B cell (primary cell): ENCODE measurements at places on chromosomes 7 and 10.

- no peak for DNase-seq
These were observed 39.6 kb upstream of the PRKCQ start for GRCh38 chr10:6619660-6620059.

DNA sequence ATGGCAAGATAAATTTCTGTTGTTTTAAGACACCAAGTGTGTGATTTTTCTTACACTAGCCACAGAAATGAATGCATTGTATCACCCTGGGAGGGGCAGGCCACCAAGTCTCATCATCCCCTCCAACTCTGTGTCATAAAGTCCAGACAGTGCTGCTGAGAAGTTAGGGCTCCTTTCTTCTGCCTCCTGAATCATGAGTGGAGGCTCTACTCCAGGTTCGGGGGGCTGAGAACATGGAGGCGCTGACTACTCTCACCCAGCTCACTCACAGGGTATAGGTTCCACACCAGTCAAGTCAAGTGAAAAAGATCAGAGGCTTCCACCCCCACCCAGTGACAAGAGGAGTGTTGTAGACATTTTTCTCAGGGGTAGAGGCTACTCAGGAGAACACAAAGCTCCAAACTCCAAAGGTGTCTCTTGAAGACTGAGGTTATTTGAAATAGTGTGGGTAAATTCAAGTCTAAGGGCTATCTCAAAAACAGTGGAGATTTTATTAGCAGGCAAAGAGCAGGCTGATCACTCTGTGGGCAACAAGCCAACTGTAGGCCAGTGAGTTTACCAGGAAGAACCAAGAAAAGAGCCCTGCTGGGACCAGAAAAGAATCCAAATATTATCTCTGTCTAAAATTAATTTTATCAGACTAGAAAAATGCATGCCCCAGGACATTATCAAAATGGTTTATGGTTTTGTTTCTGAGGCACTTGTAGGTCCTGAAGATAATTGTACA is 118.6 kb upstream of the RET start:
- DNase-seq = no peak

- DNase-seq = no peak
These were observed 129.2 kb upstream of the FAM3C start for GRCh38 chr7:121525155-121525819.

- no peak for DNase-seq
These were observed 528.9 kb downstream of the CNTNAP2 start for GRCh38 chr7:146645383-146645976.

GRCh38 chr7:40656349-40656748 is 521.5 kb downstream of the SUGCT start:
- DNase-seq = no peak

- DNase-seq = no peak
These were observed 257.0 kb downstream of the COBL start for GRCh38 chr7:51059504-51060142.

- DNase-seq = no peak
These were observed 212.5 kb upstream of the CELF2 start for GRCh38 chr10:10804998-10805740.

- no peak for DNase-seq
These were observed 216.8 kb downstream of the SNX10 start for GRCh38 chr7:26508481-26508880.

DNA sequence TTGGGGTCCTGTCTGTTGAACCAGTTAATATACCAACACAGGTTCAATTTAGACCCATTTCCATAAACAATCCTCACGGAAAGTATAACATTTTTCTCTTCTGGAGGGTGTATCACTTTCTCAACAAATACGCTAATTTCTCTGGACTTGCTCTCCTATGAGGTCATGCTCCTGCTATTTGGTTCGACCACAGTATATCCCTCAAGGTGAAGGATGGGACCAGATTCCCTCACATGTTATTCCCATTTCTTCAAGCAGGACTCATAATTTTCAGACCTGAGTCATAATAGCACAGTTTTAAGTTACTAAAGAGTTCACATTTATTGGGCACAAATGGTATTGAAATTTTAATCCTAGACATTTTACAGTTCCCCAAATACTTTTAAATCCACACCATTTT is 57.2 kb downstream of the ADAM12 start:
- no peak for DNase-seq

GRCh38 chr10:96986200-96986856 is 154.2 kb downstream of the LCOR start:
- no peak for DNase-seq

DNA sequence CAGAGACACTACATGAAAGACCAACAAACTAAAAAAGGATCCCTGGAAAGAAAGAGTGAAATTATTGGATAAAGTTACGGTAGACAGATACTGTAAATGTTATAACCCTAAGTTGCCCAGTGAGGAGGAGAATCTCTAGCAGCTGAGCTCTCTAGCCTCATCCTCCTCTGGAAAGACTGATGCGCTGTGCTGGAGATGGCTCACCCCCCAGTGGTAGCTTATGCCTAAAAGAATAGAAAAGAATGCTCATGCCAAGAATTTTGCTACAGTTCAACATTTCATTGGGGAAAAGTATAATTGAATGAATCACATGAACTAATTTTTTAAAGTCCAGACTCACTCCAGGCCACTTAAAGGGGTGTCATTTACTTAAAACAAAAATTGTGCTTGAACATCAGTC is 50.8 kb upstream of the RNF32 start:
- DNase-seq = no peak

DNA sequence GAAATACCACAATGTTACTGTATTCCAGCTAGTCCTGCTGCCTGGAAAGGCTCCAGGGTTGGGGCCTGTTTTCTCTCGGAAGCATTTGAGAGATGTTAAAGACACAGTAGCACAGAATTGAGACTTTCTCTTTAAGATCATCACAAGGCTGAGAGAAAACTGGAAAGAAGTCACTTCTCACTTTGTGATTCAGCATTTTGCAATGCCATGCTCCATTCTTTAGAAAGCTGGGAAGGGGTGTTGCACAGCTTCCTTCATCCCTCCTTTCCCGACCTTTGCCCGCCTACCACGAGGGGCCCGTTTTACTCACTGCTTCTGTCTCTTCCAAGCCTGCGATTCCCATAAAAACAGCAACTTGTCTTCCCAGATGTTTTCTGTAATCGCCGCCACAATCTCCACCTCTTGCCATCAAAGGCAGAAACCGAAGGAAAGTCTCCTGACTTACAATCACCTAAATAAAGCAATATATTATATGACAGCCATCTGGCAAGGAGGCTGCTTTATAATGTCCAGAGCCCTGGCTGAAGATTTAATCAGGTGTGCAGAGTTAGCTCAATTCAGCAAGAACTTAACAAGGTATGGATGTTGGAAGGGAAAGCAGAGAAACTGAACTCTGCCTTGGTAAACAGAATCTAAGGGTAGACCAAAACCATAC is 18.9 kb downstream of the NOD1 start:
- no peak for DNase-seq

- no peak for DNase-seq
These were observed 116.6 kb upstream of the CACUL1 start for GRCh38 chr10:118871244-118871865.

DNA sequence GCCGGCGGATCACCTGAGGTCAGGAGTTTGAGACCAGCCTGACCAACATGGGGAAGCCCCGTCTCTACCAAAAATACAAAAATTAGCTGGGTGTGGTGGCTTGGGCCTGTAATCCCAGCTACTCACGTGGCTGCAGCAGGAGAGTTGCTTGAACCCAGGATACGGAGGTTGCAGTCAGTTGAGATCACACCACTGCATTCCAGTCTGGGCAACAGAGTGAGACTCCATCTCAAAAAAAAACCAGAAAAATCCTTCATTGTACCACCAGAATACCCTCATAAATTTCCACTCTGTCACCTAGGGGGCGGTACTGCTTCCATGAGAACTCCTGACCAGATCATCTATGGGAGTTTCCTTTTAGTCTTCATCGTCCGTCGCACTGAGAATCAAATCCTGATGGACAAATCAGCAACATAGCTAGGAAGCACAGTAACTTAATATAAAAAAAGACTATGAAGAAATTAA is 225.8 kb upstream of the KLF14 start:
- DNase-seq = no peak

- DNase-seq = no peak
These were observed 161.2 kb downstream of the NRF1 start for GRCh38 chr7:129772646-129773280.

DNA sequence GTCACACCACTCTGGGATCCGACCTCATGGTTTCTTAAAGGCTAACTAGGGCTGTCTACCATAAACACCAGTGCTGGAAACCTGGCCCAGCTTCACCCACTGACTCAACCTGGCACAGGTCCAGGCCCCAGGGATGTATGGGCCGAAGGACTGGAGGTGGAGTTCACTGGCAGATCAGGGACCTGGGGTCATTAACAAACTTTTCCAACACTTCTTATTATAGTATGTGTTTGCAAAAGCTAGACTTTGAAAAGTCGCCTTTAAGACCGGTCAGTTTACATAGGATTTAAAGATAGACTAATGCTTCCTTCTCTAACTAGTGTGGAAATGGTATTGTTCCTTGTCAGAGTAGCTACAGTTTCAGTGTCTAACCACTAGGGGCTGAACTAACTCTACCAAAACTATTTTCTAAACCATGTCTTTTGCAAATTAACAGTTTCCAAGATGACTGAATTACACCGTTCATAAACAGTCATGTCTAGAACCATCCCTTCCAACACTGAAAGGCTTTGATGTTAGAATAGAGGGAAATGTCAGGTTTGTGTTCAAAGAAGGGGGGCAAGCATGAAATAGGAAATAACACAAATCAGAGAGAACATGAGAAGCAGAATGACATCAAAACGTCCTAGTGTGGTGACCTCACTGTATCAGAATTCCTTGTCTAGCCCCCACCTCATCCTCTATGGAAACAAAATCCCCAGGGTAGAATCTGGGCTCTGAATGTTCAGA is 29.7 kb downstream of the STN1 start:
- peak; percentile 65 for DNase-seq

- no peak for DNase-seq
These were observed 56.5 kb downstream of the RNLS start for GRCh38 chr10:88526501-88527105.

DNA sequence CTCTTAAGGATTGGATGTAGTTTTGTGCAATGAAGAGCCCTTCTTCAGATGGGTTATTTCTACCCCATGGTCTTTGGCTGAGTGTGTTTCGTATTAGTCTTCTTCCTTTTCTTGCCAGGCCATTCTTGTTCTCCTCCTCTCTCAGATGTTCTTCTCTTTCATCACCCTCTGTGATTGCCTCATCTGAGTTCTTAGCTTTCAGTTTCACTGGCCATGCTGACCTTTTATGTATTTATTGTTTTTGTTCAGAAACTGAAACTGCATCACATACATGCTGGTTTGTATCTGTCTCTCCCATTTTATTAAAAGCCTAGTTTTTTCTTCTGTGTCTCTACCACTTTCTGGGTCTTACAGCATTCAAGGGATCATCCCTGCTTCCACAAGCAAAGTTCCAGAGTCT is 21.7 kb upstream of the PCGF5 start:
- DNase-seq = peak; percentile 75

GRCh38 chr7:127705461-127705959 is 53.5 kb downstream of the SND1 start:
- DNase-seq = no peak

- no peak for DNase-seq
These were observed 52.6 kb downstream of the MACC1 start for GRCh38 chr7:20164425-20165145.

- no peak for DNase-seq
These were observed 41.1 kb downstream of the DGKB start for GRCh38 chr7:14861456-14861855.
